Epithelial cell of prostate (primary cell): ENCODE measurements at places on chromosomes 6 and 20.

- DNase-seq, result no peak
These were observed 21.6 kb downstream of the NAPB start for GRCh38 chr20:23399568-23400241.

DNA sequence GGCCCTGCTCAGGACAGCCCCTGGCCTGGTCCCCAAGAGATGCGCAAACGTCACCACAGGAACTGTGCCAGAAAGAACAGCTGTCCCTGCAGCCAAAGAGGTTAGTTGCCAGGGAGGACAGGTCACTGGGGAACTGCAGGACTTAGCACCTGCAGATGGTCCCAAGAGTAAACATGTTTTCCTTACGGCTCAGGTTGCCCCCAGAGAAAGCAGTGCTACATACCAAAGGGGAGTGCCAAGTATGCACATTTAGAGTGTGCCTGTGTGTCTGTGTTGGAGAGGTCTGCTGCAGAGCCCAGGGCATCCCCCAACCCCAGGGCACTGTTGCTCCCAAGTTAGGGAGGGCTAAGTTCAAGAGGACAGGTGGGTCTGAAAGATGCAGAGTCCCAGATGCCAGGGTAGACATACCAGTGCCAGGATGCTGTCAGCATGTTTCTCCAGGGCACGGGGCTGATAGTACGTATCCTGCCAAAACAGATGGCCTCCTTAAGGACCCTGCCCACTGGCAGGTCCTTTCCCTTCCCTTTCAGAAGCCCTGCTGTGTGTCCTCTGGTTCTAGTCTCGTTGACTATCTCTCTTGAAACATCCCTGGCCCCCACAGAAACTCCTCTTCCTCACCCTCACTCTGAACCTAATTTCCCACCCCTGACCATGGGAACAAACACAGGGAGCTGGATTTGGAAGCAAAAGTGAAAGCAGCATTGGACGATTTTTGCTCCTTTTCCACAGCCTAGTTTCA, 1.3 kb downstream of the ABHD16A start:
- DNase-seq, result no peak

DNA sequence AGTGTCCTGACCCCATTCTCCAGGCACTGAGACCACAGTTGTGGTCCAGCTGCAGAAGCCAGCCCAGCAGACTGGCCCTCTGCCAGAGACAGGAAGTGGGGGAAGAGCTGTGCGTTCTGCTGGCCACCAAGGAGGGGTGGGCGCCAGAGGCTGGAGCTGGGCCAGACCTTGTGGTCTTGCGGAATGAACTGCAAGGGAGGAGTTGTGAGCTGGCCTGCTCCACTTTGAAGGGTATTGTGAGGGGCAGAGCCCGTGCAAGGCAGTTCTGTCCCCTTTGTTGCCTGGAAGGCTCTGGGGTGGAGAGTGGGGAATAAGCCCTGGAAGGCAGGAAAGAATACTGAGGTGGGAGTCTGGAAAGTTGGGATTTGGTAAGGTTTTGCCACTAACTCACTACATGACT, 3.6 kb upstream of the MDFI start:
- no peak for DNase-seq

GRCh38 chr6:79167931-79168694, 66.4 kb downstream of the HMGN3 start:
- DNase-seq, result no peak

DNA sequence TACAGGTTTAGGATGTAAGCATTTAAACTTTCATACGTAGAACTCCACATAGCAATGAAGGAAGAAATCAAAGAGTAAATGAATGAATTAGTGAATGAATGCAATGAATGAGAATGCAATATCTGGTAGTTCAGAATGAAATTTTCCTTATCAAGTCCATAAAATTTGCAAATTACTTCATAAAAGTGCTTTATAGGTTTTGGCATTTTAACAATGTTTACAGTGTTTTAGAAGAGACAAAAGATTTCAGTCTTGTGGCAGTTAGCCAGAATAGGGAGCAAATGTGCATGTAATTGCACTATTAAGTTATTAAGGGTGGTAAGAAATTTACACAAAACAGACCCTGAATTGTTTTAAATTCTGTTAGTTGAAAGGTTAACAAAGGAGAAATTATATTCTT, 739.4 kb upstream of the FLRT3 start:
- no peak for DNase-seq

DNA sequence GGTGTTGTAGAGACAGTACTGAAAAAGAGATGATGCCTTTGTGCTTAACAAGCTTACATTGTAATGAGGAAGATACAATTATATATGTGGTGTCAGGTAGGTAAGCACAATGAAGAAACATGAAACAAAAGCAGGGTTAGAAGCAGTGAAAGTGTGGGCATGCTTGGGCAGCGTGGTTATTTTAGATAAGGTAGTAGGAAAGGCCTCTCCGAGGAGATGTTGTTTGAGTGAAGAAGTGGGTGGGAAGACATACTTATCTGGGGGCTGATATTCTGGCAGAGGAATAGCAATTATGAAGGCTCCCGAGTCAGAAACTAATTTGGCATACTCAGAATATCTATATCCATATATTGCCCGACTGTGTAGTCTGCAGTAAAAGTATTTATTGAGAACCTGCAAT, 4.7 kb downstream of the CDKAL1 start:
- DNase-seq, result no peak

DNA sequence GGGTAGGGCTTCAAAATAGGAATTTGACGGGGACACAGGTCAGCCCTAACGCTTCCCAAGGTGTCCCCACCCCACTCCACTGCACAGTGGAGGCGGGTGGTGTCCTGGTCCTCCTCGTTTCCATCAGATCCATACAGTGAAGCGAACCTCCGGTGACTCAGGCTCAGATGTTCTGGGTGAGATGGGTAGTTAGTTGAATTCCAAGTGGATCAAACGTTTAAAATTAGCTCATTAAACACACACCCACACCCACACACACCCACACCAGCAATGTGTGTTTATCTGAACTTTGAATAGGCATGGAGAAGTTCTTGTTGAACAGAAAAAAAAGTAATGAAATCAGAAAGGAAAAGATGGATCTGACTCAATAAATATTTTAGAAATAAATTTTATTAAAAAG, 58.9 kb downstream of the CDH4 start:
- peak; percentile 22 for DNase-seq

GRCh38 chr6:100096936-100097335, 102.9 kb upstream of the MCHR2 start:
- no peak for DNase-seq

DNA sequence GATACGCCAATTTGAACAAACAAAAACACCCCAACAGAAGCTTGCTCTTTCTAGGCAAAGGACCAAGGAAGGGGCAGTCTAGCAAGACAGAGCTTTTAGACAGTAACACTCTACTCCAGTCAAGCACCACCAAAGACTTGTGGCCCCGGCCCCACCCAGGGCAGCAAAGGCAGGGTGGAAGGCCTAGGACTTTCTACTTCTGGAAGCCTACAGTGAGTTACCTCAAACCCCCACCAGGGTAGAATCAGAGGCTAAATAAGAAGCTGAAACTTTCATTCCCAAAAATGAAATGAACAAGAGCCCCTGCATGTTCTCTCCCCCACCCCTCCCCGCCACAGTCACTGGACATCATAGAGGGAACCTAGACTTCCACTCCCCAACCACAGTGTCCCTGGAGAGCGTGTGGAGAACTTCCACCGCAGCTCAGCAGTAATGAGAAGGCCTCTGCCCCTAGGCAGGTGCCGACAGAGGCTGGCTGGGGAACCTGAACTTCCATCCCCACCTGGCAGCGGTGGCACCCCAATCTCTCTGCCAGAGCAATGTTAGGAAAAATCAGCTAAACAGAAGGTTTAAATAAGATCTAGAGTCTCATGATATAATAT, 40.0 kb downstream of the KATNA1 start:
- DNase-seq, result no peak

GRCh38 chr6:22149096-22149495, 147.7 kb downstream of the PRL start:
- DNase-seq, result no peak

DNA sequence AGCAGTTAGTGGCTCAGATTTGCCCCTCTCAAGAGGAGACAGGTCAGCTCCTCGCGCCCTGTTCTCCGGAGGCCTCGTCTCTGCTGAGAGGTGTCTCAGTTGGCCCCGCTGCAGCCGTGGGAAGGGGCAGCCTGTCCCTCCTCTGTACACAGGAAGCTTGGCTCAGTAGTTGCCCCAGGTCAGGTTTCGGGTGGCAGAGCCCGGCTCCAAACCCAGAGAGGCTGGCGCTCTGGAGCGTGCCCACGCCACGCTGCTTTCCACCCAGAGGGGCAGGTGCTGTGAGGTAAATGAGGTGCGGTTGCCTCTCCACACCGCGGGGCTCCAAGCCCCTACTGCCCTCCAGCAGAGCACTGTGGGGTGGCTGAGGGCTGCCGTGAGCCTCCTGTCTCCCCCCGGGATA, 16.0 kb downstream of the DYNLT1 start:
- DNase-seq, result no peak

GRCh38 chr6:36387440-36388303, at the start of gene ETV7:
TSS of gene ETV7 (minus strand) at chr6:36387669. CDS start at chr6:36387541, 128 bp downstream.
- DNase-seq, result no peak

- no peak for DNase-seq
These were observed 68.3 kb upstream of the TRAF3IP2 start for GRCh38 chr6:111673937-111674336.

DNA sequence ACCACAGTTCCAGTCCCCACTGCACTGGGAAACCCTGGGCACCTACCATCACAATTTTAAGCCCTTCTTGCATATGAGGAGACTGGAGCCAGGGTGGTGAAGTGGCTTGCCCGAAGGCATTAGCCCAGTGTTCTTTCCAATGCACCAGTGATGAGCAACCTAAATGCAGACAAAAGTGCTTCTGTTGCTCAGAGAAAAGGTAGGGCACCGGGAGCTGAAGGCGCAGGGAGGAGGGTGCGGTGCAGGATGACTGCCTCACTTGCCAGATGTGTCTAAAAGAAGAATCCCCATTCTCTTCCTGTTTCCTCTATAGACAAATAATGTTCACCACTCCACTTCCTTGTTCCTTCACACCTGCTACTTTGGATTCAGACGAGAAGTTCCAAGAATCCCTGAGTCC, 86.5 kb downstream of the QRSL1 start:
- peak; percentile 58 for DNase-seq

DNA sequence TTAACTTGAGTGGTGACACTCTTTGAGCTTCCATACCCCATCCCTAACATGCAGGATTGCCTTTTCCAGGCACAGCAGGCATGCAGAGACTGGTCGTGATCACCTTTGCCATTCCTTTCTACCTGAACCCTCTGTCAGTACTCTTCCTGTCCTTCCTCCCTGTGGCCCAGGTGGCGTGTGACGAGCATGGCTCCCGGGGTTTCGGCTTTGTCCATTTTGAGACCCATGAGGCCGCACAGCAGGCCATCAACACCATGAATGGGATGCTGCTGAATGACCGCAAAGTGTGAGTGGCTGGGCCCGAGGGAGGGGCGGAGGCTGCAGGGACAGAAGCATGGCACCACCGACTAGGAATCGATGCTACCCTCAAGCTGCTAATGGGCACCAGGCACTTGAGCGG, 6.7 kb downstream of the PABPC1L start:
- no peak for DNase-seq

DNA sequence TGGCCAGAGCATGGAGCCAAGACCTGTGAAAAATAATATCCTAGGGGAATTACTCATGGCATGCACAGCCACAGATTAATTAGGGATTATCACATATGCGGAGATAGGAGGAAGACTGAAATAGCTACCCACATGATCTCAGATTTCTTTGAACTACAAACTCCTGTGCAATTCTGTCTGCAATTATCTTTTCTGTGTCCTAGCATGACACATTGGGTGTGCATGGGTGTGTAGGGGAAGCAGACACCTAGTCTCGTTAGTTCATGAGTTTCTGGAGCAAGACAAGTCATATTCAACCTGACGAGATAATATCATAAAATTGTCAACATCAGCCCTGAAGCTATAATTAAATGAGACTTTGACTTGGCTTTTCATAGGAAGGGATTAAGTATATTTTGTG, 3.6 kb upstream of the SLC17A4 start:
- no peak for DNase-seq

DNA sequence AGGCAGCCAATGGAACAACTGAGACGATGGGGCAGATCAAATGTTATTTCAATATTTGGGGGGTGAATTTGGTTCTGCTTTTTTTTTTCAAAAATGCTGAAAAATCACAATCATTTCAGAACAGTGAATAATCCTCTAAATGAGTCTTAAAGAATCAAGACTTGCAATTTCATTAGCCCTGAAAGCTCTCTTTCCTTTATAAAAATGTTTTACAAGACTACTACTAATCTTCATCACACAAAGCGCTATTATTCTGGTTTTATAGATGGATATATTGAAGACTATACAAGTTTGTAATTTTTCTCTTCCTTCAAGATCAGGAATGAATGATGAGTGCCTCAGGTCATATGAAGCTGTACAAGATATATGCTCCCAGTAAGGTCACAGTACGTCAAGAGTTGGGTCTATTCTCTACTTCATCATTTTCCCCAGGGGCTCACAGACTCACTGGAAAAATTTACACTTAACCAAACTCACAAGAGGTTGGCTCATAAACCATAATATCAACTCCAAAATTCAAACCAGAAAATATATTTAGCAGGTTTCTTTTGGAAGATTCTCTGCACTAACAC, 19.5 kb downstream of the RNF24 start:
- DNase-seq, result no peak

- DNase-seq, result no peak
These were observed 15.1 kb upstream of the TMEM217 start for GRCh38 chr6:37272834-37273566.

DNA sequence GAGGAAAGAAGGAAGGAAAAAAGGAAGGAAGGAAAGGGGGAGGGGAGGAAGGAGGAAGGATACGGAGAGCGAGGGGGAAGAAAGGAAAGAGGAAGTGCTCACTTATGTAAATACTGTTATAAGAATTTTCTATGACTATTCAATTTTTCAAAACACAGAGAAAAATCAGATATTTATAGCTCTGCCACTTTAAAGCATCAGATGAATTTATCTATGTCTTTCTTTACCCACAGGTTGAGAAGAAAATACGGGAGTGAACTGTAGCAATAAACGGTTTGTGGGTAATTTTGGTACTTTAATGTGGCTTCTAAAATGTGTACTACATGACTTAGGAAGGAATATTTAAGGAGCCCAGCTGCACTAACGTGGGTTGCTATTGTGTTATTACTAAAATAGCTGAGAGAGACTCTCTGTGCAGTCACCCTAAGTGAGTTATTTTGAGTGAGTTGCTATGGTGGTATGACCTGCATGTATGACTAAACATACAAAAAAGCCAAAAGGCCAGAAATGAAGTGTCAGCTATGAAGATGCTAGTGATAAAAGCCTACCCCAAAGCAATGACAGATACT, 225.5 kb downstream of the SOD2 start:
- no peak for DNase-seq

DNA sequence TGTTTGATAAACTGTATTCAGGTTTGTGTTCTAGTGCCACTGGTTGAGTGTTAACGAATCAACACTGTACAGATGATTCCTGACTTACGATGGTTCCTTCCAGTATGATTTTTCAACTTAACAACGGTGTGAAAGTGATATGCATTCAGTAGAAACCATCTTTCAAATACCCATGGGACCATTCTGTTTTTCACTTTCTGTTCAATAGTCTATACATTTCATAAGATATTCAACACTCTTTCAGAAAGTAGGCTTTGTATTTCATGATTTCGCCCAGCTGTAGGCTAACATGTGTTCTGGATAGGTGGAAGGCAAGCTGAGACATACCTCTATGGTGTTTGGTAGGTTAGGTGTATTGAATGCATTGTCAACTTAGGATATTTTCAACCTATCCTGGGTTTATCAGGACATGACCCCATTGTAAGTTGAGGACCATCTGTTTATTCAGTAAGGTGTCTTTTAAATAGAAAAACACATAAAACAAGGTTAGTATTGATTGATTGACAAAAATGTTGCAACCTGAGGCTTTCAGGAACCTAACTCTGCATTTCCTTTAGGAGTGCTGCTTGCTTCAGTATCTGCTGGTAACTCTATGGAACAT, 32.3 kb downstream of the SYNJ2 start:
- no peak for DNase-seq
